ENCODE measurements at places on chromosomes 2 and 18.
A peak's percentile ranks its signal among the peaks of the same experiment; 100 is the strongest.

- no peak for DNase-seq
Observed at GRCh38 chr2:57443086-57443485, 603.5 kb upstream of the VRK2 start.

DNA sequence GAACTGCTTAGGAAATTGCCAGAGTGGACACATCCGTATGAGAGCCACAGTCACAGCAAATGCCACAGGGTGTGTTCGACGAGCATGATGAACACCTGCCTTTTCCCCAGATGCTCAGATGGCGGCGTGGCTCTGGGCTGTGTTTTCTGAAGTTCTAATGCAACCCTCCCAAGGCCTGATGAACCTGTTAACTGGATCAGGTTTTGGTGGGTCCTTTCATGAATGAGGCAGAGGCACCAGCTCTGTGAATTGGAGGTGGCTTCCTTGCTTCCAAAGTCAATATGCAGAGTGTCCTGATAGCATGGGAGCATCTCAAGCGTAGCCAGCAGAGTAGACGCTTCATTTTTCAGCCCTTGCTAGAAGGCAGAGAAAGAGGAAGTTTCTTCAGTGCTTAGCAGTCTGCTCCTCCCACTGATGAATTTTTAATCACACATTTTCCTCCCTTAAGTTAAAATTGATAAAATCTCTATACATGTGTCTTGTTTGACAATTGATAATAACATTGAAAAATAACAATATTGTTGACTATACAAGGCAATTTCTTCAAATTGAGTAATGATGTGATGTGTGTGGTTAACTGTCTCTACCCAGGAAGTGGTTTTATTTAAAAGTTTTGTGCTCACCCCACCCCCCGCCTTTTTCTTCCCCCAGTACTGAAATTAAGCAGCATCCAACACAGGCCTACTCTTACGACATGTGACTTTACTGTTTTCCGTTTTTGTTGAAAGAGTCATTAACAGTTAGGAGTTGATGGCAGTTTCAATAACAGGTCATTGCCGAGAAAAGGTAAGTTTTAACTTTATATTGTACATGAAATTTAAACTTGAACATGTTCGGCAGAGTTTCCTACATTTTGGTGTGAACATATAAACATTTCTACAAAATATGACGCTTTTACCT is at the start of gene ARHGAP15:
TSS of gene ARHGAP15 (plus strand) at position 739 of the 900 bp plus-strand sequence.
- no peak for DNase-seq

GRCh38 chr2:217283460-217283859 is 423.6 kb upstream of the TNP1 start:
- DNase-seq = no peak

- DNase-seq = peak; percentile 49
Observed at GRCh38 chr18:44682201-44682870, 1.6 kb downstream of the SETBP1 start.

DNA sequence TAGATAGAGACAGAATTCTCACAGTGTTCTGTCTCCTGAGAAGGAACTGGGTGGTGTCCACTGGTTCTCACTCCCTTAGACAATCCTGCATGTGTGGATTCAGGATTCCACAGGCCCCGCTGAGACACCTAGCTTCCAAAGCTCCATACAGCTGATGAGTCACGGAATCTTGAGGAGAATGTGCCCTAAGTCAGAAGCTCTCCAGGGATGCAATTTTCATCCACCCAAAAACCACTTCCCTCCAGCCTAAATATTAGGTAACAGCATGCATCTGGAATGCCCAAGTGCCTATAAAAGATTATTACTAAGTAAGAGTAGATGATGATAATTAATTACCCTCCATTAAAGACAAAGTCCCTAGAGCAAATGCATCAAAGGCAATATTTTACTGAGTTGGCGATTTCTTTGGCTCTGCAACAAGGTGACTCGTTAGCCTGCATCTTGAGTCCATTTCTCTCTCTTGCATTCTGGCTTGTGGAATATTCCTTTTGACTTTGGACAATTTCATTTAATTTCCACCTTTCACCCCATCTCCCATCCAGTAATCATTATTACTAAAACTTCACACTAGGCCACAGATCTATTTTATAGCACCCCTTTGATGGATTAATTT is 475.1 kb downstream of the TNS1 start:
- DNase-seq = no peak

DNA sequence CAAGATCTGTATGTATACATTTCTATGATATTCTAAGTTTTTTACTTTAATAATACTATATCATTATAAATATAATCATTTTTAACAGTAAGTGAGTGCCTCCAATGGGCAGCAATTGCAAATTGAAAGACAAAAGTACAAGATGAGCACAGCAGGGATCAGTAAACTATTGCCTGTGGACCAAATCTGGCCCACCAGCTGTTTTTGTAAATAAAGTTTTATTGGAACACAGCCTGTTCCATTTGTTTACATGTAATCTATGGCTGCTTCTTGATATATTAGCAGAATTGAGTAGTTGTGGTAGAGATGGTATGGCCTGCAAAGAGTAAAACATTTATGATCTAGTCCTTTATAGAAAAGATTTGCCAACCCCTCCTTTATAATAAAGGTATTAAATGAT is 43.2 kb downstream of the CHST9 start:
- DNase-seq = no peak

DNA sequence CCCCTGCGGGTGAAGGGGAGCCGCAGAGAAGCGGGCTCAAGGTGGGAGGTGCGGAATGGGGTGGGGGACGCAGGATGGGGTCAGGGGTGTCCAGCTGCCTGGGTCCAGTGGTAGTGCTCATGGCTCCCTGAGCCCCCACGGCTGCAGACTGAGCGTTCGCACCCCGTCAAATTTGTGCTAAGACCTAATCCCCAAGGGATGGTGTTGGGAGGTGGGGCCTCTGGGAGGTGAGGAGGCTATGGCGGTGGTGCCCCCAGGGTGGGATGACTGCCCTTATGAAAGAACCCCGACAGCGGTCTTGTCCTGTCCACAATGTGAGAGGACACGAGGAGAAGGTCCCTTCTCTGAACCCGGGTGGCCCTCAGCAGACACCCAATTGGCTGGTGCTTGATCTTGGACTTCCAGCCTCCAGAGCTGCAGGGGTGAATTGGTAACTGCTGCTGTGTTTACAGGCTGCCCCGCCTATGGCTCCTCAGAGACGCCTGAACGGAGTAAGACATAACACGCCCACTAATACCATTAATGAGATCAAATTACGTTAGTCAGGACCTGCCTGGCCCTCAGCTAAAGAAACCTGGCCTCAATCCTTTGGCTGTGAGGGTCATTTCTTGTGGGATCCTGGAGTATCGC is 42.6 kb downstream of the PXDN start:
- peak; percentile 76 for DNase-seq

DNA sequence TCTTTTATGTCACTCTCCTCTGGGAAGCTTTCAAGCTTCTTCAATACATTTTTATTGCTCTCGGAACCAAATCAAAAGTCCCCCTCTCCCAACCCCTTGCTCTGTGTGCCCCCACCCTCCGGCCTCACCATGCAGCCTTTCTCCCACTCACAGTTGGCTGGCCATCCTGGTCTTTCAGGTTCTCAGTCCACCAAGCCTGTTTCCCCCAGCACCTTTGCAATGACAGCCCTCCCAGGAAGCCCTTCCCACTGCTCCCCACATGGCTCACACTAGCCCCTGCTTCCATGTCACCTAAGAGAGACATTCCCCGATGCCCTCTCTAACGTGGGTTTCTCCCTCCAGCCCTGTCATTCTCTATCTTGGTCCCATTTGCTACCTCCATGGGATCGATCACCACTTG is 266.6 kb downstream of the SRBD1 start:
- no peak for DNase-seq

- DNase-seq = no peak
Observed at GRCh38 chr18:74248189-74248588, 43.6 kb downstream of the CYB5A start.

DNA sequence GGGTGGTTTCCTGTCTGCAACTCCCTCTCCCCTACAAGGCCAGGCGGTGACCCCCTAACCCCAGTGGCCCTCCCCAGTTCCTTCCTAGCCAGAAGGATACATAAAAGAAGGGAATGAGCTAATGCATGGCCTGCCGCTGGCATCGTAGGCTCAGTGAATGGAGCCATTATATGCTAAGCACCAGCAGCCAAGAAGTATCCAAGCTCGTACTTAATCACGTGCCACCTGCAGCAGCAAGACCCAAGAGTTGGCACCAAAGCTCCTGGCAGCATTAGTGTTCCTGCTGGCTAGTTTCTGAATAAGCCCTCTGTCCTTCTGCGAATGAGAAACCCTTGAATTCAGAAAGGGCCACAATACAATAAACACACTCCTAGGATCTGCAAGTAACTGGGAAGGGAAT is 4.3 kb downstream of the DBI start:
- DNase-seq = no peak

DNA sequence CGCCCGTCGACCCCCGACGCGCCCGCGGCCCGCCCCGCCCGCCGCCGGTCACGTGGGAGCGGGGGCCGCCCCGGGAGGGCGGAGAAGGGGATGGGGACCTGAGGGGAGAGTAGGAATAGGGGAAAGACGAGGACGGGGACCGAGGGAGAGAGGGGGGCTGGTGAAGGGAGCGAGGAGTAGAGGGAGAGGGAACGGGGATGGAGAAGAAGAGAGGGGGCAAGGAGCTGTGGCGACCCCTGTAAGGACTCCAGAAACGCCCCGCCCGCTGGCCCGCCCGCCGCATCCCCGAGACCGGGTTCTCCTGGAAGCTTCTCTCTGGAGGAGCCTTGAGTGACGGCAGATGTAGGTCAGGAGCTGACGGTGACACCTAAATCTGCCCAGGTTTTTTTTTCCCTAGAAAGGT is 615 bp downstream of the ADNP2 start:
- peak; percentile 25 for DNase-seq

- peak; percentile 30 for DNase-seq
Observed at GRCh38 chr2:184685999-184686841, 87.9 kb downstream of the ZNF804A start.

- no peak for DNase-seq
Observed at GRCh38 chr2:223383315-223383714, 218.8 kb downstream of the SCG2 start.

DNA sequence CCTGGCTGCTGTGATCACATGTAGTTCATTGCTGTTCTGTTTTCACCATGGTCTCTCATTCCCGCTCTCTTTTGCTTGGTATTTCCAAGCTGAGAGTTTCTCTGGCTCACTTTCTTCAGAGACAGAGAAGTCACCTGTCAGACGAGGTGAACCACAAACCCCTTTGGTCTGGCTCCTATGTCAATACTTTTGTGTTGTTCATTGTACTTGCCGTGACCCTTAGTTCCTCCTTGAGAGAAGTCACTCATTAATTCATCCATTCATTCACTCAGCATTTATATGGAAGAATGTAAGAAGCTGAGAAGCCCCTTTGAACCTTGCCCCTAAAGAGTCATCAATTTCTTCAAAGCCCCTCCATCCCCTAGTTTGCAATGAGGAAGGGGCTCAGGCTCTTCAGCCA is 15.2 kb downstream of the MCFD2 start:
- DNase-seq = no peak

GRCh38 chr18:75167759-75168618 is 41.0 kb downstream of the PTGR3 start:
- no peak for DNase-seq

DNA sequence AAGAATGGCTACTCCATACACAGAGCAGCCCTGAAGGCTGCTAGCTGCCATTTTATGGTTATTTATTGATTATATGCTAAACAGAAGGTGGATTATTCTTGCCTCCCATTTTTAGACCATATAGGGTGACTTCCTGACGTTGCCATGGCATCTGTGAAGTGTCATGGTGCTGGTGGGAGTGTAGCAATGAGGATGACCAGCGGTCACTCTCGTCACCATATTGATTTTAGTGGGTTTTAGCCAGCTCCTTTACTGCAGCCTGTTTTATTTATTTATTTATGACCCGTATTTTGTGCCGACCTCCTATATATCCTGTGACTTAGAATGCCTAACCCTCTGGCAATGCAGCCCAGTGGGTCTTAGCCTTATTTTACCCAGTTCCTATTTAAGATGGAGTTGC is 553.9 kb downstream of the TNS1 start:
- DNase-seq = no peak

GRCh38 chr18:24991141-24992060 is 360.6 kb downstream of the ZNF521 start:
- no peak for DNase-seq

DNA sequence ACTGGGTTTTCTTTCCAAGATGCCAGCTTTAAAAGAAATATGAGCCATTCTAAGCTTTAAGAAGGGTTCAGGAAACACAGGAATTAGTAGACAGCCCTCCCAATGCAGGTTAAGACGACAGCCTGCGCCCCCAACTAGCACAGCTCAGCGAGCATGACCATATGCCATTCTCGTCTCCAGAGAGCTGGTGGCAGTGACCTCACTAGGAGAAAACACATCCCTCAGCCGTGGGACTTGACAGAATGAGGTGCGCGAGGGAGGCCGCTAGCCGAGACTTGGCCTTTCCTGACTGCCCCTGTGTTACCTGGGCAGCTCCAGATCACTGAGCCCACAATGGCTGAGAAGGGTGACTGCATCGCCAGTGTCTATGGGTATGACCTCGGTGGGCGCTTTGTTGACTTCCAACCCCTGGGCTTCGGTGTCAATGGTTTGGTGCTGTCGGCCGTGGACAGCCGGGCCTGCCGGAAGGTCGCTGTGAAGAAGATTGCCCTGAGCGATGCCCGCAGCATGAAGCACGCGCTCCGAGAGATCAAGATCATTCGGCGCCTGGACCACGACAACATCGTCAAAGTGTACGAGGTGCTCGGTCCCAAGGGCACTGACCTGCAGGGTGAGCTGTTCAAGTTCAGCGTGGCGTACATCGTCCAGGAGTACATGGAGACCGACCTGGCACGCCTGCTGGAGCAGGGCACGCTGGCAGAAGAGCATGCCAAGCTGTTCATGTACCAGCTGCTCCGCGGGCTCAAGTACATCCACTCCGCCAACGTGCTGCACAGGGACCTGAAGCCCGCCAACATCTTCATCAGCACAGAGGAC is 103.9 kb downstream of the MAPK4 start:
- no peak for DNase-seq

DNA sequence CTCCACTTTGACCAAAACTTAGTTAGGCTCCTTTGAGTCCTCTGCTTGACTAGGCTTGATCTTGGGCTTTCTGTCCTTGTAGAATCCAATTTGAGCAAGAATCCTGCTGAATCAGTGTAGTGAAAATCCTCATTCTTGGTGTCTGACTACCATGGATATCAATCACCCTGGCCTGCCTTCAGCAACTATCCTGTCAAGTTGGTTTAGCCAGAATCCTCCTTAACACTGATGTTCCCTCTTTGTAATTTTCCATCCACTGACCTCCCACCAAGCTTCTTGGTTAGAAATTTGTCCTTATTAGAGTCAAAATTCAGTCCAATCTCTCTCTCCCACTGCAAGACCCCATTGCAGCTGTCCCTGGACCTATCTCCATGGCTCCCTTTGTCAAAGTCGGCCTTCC is 494 bp upstream of the RBM45 start:
- DNase-seq = no peak

DNA sequence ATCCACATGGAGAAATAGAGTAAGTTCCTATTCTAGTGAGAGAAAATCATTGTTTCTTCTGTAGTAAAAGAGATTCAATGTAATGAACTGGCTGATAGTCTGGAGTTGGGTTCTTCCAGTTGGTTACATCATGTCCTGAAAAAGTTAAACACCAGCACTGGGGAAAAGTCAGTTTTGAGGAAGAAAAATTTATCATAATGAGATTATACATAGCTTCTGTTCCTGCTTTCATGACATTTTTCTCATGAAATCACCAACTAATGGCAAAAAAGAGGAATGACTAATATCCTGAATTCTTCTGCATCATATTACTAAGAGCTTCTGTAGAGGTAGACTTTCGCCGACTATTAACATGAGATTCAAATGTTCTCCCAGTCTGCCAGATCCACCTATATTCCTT is 69.2 kb upstream of the SLC9A2 start:
- DNase-seq = no peak

All from bronchial epithelial cell (primary cell).